ENCODE measurements at places on chromosomes 4 and X.

- no peak for DNase-seq
Observed at GRCh38 chr4:183989931-183990330, 84.8 kb downstream of the STOX2 start.

GRCh38 chr4:186105647-186106321, 1.3 kb downstream of the FAM149A start:
- no peak for DNase-seq

DNA sequence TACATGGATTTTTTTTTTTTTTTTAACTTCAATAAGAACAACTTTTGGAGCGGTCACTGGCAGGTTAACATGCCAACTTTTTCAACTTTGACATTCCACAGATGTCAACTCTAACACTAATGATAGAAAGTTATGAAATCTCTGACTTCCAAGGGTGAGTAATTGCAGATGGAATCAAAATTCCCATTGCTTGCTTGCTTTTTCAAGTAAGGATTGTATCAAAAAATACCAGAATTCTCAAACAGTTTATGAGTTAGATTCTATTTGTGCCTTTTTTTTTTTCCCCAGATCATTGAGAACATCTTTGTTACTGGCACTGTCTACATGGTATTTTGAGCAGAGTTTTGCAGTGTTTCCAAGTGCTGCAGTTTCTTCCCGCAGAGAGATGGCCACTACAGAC, 50.3 kb upstream of the OTUD4 start:
- DNase-seq = no peak

GRCh38 chrX:123489011-123489410, 243.8 kb downstream of the THOC2 start:
- no peak for DNase-seq

- no peak for DNase-seq
Observed at GRCh38 chr4:112127048-112127637, 18.1 kb upstream of the FAM241A start.

All from activated T-cell treated with anti-CD3 and anti-CD28 coated beads, Interleukin-2, amount 50 U/mL, for 72 hours (primary cell).